ENCODE measurements at places on chromosomes 6 and 20. TPM values are rescaled to one million over a fixed set of nuclear protein-coding genes. Genes with fewer than 3 reads are reported as not detected.

- DNase-seq, result no peak
Measured at GRCh38 chr6:52617087-52617486, 40.2 kb upstream of the TRAM2 start.

DNA sequence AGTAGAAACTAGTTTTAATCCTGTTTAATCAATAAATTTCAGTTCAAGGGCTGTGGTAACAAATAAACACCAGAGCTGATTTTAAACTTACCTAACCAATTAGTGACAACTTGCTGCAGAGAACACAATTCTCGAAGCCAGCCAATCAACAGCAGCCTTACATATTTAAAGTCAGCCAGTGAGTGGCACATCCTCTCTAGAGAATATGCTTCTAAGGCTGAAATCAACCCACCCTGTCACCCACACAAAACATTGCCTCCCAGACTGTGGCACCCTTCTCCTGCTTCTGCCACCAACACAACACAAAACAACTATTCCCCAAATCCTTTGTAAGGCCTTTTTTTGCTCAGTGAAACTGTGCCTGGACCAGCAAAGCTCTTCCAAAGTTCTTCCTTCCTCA lies 306.0 kb downstream of the EYA4 start:
- no peak for DNase-seq

TMEM217 gene
- 3.1 TPM for total RNA-seq

BEND6 gene
- not detected for total RNA-seq

Measured in activated CD8-positive, alpha-beta T cell treated with anti-CD3 and anti-CD28 coated beads, Interleukin-2, amount 10 ng/mL, durations not matched to agents 7 days and 5 days (primary cell).